Stimulated activated CD8-positive, alpha-beta memory T cell treated with anti-CD3 and anti-CD28 coated beads, Interleukin-7, amount 100 ng/mL, for 48 hours (primary cell): ENCODE measurements at places on chromosomes 7 and 10.

- no peak for DNase-seq
Measured at GRCh38 chr7:13155188-13155587, 467.8 kb downstream of the ARL4A start.

GRCh38 chr10:97095701-97096260 lies 90.0 kb downstream of the SLIT1 start:
- no peak for DNase-seq

GRCh38 chr10:70435241-70436085 lies 6.0 kb downstream of the NODAL start:
- no peak for DNase-seq

GRCh38 chr10:35412900-35413491 lies 76.7 kb downstream of the CCNY start:
- no peak for DNase-seq

DNA sequence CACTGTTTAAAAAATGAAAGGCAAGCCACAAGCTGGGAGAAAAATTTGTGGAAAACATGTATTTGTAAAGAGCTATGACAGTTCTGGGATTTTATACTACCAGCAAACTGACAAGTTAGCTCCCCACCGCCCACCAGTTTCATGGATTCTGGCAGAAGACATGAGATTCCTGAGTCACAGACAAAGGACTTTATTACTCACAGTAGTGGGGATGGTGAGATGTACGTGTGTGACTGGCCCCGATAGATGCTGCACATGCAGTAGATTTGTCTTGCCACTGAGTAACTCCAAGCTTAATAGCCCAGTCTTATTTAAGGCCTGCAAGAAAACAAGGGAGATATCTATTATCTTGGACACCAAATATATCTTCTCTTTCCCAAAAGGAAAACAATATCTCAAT lies 281.7 kb downstream of the AHR start:
- no peak for DNase-seq

DNA sequence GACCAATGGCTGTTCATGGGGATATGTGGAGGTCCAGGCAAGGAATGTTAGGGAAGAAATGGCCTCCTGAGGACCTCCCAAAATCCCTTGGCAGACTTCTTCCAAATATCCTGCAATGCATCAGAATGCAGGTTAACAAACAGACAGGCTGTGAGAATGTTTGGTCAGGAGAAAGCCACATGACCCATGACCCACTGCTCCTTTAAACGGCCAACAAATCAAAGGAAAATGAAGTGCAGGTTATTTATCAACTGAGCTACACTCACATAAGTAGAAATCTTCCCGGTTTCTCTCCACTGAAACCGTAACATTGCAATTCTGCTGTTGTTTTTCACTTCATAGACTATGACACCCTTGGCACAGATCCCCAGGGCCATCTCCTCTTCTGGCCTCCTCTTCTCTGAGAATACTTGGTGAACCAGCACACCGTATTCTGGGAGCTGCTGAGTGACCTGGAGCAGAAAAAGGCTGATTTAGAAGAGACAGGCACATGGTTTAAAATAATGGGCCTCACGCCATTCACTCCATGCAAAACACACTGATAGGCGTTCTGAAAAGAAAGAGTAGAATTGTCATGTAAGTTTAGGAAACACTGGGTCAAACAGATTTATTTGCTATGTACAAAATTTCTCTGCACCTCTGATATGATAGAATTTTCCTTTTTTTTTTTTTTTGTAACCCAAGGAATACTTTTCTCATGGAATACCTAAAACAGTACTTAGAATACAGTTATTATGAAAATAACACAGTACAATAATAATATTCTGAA lies 67.8 kb downstream of the FRMPD2 start:
- no peak for DNase-seq

DNA sequence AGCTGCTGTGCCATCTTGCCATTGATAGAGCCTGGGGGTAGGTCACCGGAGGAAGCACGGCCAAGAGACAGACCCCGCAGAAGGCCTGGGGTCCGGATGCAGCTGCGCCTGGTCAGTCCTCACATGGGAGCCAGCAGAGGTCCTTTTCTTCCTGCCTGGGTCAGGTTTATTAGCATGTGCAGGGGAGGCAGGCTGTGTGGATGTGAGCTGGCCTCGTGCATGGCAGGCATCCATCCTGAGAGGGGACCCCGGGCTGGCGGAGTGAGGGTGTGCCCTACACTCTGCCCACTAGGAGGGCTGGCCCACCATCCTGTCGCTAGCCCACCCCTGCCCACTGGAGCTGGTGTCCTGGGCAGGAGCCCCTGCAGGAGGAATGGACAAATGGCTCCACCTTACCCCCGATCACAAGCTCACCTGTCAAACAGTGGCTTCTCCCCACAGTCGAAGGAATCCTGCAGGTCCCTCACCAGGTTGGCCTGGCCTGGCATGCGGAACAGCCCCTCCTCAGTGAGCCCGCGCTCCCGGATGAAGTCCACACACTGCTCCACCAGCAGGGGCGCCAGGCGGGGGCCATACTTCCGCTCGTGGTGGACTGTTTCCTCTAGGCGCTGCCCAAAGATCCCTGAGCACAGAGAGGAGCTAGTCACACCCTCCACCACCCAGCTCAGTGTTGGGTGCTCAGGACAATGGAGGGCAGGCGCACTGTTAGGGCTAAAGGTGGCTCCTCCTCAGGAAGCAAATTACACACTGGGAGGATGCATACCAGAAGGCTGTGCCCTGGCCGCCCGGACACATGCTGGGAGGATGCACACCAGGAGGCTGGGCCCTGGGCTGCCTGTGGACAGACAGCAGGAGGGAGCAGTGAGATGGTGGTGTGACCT lies 145.4 kb downstream of the ARHGAP22 start:
- no peak for DNase-seq

DNA sequence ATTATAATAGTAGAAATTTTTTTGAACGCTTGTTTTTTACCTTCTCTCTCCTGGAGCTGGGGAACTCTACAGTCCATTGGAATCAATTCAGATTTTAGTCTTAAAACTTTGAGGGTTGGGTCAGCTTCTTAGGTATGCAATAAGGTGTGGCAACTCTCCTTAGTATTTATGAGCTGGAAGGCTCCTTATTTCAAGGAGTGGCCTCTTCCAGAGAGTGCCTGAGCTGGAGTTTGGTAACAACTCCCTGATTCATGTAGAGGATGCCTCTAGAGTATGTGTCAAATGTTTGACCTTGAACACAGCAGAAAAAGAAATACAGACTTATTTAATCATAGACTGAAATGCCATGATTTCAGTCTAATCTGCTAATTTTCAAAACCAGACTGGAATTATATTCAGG lies 11.1 kb downstream of the CDK14 start:
- no peak for DNase-seq

DNA sequence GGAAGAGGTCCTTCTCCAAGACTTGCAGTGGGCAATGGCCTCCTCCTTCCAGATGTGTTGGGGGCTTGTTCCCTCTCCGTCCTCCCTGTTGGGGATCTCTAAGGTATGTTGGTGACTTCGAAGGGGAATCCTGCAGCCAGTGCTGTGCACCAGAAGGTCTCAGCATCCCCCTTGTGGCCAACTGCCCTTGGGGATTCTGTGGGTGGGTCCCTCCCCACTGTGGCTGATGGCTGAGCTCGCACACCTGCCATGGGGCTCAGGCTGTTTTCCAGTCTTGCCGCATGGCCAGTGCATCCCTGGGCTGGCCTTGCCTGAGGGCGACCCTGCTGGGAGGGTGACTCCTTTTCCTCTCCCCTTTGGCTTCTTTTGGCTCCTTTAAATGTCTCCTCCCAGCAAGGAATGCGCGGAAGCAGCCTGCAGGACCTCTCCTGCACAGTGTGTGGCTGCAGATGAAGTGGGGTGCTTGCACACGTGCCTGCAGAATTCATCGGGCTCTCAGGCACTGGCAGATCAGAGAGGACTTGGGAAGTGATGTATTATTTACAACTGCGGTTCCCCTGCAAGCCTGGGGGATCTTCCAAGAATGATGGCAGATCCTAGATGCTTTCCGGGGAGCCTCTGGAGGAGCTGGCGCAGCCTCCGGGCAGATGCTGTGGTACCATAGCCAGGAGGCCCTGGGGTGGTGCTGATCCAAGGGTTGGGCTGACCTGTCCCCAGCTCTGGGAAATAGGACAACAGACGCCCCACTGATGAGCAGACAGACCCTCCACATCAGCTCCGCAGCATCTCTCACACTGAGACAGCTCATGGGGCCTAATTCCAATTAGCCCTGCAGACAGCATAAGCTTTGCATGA lies 410.0 kb downstream of the TCERG1L start:
- no peak for DNase-seq

- no peak for DNase-seq
Measured at GRCh38 chr10:95841661-95842498, 65.9 kb upstream of the CC2D2B start.

GRCh38 chr10:90665905-90666662 lies 191.8 kb downstream of the HTR7 start:
- no peak for DNase-seq

DNA sequence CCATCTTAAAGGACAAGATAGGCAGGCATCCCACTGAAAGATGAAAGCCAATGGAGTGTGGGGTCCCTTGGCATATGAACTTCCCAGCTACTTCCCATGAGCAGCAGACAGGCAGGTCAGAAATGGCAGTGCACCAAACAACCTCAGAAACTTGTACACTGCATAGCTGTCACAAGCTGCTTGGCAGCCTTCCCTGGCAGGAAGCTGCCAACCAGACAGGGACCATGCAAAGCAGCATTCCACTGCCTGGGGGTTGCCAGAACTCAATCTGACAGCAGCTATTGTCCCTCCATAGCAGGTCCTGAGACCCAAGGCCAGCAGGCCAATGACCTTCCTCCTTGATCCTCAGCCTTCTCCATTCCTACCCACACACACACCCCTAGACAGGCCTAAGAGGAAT lies 139.5 kb downstream of the PLCE1 start:
- DNase-seq, result no peak

- no peak for DNase-seq
Measured at GRCh38 chr10:12107781-12108180, 21.7 kb upstream of the SEC61A2 start.

GRCh38 chr7:124514471-124514870 lies 251.1 kb downstream of the GPR37 start:
- DNase-seq, result no peak

DNA sequence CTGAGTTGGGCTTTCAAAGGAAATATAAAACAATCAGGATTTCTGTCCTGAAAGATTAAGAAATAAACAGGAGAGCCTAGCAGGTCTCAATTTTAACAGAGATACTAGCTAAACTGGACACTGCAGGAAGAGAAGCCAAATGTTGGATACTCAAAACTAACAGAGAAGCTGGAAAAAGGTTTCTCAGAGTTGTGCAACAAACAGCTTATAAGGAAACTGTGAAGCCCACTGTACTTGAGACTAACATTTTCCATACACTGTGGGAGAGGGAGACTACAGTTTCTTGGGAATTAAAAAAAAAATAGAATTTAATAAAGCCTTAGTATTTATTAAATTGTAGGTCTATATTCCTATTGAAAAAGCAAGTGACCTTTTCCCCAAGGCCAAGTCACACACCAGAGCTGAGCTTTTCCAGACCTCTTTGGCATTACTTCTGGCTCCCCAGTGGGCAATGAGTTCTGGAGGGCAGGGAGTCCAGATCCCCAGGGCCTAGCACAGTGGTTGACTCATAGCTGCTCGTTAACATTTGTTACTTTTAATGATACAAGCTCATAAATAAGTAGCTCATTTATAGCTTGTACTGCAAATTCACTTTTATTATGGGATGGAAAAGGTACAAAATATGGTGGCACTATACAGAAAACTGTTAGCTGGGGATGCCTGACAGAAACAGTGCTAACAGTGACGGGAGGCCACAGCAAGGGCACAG lies 68.3 kb downstream of the MINDY3 start:
- no peak for DNase-seq

GRCh38 chr7:139973101-139974050 lies 89.4 kb downstream of the PARP12 start:
- DNase-seq, result no peak

GRCh38 chr7:106369352-106369751 lies 84.6 kb upstream of the NAMPT start:
- no peak for DNase-seq

GRCh38 chr7:39458061-39458745 lies 108.0 kb upstream of the YAE1 start:
- no peak for DNase-seq
